Stimulated activated effector memory CD8-positive, alpha-beta T cell treated with anti-CD3 and anti-CD28 coated beads, Interleukin-12 subunit alpha, Interleukin-12 subunit beta, amount 100 ng/mL, for 72 hours (primary cell): ENCODE measurements at places on chromosomes 4 and X.

GRCh38 chrX:150977411-150978162 is 5.5 kb upstream of the HMGB3 start:
- no peak for DNase-seq

GRCh38 chr4:110622841-110623717 is at the start of gene PITX2:
TSS of gene PITX2 (minus strand) at chr4:110623077. CDS start at chr4:110622460, 617 bp downstream.
- no peak for DNase-seq

DNA sequence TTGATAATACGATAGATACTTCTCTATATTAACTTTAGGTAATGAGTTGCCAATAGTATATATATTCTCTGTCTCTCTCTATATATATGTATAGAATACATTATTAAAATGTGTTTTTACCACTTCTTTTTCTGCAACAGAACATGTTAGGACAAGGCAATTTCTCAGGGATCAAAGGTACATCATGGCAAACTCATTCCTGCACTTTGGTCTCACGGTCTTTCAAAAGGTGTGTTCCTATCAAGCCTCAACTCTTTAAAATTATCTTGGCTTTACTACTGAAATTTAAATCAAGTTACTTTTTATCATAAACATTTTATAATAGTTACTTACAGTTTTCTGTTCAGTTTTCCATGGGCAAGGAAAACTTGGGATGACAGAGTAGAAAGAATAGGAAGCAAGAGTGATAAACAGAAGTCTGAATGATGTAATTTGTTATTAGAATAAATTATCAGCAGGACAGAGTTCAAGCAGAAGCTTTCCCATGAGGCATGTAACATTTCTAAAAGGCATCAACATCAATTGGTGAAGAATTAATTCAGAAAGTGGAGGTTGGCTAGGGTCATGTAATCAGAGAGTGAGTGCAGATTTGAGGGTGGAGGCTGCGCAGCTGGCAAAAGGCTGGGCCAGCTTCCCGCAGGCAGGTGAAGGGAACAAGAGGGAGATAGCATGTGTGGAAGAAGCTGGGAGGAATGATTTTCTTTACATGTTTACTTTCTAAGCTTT is 59.7 kb upstream of the LRAT start:
- DNase-seq: no peak

DNA sequence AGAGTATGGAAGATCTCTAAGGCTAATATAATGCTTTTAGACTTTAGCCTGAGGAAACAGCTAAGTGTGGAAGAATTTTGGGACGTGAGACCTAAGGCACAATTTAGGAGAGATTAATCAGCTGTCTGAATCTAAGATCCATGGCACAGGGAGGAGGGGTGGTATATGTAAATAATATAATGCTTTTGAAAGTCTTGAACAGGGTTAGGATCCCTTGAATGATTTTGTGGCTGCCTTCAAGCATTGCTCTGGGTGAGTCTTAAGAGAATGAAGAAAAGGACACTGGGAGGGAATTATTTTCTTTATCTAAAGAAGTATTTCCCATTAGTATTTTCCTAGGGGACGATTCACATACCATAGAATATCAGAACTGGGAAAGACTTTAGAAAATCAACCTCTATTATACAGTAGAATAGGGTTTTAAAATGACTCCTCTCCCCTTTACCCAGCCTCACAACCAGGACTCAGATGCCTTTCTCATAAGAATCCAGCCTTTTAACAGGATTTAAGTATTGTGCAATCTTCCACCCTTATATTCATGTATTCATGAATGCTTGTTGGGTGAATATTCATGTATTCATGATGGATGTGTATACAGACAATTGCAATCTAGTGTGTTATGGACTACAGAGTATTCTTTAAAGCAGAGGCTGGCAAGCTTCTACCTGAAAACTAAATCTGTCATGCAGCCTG is 664.2 kb upstream of the CPEB2 start:
- no peak for DNase-seq

DNA sequence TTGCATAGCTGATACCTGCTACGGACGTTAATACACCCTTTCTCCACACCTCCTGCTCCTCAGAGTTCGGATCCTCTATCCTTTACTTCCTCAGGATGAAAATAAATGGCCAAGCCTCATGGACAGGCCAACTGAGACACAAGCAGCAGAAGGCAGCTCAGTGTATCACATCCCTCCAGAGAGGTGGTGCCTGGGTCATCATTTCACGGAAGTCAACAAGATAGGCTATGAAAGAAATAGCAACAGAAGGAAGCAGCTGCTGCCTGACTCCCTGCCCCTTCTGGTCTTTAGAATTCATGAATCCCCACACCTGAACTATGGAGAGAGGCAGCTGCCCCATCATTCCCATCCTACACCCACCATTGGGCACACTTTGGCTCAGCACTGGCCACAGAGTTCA is 267.1 kb upstream of the ETNPPL start:
- DNase-seq: no peak

- no peak for DNase-seq
Observed at GRCh38 chr4:121791481-121791880, 9.6 kb upstream of the EXOSC9 start.

- no peak for DNase-seq
Observed at GRCh38 chr4:118774989-118775388, 60.9 kb downstream of the SEC24D start.

DNA sequence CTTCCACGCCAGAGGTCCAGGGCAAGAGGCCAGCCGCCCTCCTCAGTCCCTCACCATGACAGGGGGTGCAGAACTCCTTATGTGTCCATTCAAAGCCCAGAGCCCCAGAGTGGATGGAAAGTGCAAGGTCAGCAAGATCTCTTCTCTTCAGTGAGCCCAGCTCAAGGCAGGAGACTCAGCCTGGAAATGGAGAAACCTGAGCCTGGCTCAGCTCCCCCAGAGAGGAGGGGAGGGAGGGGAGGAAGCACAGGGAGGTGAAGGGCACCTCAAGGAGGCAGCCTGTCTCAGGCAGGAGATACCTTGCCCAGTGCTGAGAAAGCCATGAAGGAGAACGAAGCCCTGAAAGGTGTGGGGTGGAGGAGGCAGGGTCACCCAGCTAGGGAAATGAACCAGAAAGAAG is 121.8 kb upstream of the PJA1 start:
- no peak for DNase-seq

DNA sequence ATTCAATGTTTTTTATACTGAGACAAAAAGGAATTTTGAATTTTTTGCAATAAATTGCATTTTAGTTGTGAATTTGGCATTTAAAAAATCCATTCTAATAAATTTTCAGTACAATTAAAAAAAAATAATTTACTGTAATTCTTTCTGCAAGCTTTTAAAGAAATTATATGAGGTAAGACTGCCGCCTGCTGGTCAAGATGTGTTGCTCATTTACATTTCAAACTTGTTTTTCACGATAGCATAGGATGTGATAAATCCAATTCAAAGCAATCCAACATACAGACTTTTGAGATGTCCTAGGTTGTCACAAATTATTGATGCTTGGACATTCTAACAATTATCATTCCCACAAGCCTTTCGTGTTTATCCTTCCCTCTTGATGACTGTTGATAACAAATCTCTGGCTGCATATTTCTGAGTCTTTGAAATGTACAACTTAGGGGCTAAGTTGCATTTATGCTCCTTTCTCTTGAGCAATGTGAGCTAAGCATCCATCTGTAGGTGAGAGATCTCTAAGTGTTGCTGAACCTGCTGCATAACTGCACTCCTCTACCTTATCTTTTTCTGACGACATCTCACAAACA is 21.7 kb upstream of the MFAP3L start:
- no peak for DNase-seq

GRCh38 chr4:88251924-88252323 is 32.4 kb downstream of the PPM1K start:
- no peak for DNase-seq

DNA sequence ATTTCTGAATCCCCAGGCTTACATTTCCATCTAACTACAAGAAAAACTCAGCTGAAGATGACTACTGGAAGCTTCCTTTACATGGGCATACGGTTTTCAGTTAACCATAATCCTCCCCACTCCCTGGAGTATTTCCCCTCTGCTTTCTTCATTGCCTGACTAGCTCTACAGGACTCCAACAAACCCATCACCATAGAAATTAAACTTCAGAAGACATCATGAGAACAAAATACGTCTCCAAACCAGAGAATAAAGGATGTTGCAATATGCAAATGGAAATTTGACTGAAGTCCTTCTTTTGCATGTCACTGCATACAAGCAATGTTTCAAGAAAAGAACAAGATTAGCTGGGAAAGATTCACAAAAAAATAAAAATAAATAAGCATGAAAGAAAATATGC is 170.2 kb upstream of the PCDH18 start:
- no peak for DNase-seq

DNA sequence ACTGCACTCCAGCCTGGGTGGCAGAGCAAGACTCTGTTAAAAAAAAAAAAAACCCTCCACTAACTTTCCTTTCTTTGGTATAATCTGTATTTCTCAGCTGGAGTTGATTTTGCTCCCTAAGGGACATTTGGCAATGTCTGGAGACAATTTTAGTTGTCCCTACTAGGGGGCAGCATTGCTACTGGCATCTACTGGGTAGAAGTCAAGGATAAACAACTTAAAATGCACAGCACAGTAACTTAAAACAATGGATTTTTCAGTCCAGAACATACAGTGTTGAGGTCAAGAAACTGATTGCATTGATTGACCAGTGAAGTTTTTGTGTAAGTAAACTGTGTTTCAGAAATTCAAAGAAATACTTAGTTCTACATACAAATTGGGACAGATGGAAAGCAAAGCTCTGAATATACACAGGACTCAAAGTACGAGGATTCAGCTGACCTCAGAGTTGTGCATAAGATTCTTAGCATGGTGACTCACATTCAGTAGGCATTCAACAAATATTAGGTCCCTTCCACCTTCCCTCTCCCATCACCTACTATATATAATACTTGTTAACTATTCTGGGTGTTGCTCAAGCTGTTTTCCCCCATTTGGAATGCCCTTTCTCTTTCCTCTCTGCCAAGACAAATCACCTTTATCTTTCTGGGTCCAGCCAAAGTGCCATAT is 8.8 kb downstream of the DDX53 start:
- DNase-seq: no peak

DNA sequence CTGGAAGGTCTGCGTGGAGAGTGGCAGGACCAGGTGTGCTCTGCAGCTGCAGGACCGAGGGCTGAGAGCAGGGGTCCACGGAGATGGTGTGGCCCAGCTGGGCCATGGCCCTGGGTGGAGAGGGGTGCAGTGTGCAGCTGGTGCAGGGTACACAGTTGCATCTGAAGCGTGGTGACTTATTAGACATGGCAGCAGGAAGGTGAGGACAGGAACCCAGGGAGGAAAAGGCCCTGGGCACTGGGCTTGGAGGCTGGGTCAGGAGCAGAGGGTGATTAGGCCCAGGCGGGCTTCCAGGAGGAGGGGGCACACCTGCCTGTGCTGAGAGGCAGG is 214.6 kb upstream of the PSAPL1 start:
- no peak for DNase-seq

GRCh38 chrX:110310896-110311295 is 7.0 kb downstream of the AMMECR1 start:
- peak; percentile 54 for DNase-seq

DNA sequence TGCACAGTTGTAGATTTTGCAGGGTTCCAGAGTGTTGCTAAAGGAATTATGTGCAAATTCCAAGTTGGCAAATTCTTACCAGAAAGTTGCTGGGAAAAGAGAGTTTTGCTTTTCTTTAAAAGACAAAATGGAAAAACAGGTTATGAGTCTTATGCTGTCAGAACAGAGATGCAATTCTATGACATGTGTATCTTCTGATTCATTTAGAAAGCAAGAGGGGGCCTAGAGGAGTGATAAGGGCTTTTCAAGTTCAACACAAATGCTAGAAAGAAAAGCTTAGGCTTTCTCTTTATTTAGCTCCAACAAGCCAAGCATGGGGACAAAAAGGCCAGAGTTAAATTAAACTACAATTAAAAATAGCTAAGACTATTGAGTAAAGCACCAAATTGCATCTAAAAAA is 72.4 kb upstream of the GATB start:
- DNase-seq: no peak

GRCh38 chr4:121192480-121192879 is 28.4 kb upstream of the TNIP3 start:
- DNase-seq: no peak

GRCh38 chrX:21319323-21319722 is 54.9 kb upstream of the CNKSR2 start:
- DNase-seq: no peak

- no peak for DNase-seq
Observed at GRCh38 chr4:116400480-116400879, 684.9 kb downstream of the TRAM1L1 start.

DNA sequence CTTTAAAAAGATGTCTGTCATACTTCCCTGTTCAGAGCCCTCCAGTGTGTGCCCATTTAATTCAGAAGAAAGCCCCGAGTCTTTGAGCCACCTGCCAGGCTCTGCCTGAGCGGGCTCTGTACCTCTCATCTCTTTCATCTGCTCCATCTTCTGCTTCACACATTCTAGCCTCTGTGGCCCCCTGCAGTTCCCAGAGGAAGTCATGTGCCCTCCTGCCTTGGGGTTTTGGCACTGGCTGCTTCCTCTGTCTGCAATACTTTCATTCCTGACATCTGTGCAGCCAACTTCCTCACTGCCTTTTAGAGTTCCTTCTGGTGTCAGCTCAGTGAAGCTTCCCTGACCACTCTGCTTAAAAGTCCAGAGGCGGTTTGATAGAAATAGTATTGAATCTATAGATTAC is 6.2 kb upstream of the STK32B start:
- no peak for DNase-seq

GRCh38 chr4:165711436-165711835 is 161.6 kb upstream of the TLL1 start:
- DNase-seq: no peak

- no peak for DNase-seq
Observed at GRCh38 chr4:142404191-142404611, 441.9 kb downstream of the INPP4B start.

DNA sequence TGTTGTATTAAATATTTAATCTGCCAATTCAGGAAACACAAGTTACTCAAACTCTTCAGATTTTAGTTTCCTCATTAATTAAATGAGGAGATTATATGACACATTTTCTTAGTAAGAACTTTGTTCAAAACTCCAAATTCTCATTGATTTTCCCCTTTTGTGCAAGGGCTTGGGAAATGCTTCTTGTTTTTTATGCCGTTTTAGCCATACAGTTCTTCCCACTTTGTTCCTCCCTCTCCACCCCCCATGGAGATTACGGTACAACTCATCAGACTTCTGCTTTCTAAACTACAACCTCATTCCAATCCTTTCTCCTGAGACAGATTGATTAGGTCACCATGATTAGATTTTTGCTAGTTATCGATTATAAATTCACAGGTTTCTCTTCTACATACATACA is 10.9 kb upstream of the BBS7 start:
- no peak for DNase-seq

DNA sequence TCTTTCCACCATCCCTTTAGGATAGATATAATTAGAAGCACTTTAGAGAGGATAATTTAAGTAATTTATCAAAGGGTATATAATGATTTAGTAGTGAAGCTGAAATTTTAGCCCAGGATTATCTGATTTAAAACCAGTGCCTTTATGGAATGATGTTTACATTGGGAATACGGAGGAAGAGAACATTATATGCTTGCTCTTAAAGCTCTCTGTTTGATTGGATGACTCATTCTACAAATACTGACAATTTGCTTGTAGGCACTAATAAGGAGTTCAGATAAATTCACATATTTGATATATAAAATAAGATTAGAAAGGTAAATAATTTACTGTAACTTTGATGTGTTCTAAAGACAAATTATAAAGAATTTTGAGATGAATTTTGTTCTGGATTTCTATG is 84.7 kb downstream of the SH3BGRL start:
- DNase-seq: no peak
